Midbrain (tissue), 1 donor: ENCODE measurements at places on chromosomes 1 and 21.

DNA sequence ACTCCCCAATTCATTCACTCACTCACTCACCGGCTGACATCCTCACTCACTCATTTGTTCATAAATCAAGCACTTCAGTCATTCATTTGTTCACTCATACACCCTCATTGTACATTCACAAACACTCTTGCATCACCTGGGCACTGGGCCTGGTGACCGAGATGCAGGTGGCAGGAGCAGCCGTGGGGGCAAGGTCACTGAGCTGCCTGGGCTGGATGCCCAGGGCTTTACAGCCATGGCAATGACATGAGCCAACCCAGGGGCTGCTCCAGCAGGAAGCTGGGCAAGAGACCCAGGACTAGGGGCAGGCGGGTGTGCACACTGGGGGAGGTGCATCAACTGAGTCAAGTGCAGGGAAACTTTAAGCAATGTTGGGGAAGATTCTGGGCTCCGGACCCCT is 113.6 kb upstream of the IGSF21 start:
- no peak for DNase-seq

DNA sequence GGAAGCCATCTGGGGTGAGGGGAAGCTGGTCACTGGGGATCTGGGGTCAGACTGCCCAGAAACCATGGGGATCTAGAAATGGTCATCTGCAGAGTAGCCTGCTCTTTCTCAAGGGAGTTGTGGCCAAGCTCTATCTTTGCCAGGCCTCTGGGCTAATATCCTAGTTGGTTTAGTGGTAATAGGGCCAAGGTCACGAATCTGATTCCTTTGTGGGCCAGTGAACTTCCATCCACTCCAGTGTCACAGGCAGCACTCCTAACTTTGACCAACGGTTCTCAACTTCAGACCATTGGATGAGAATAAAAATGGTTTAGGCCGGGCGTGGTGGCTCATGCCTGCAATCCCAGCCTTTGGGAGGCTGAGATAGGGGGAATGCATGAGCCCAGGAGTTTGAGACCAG is 28.1 kb upstream of the PPP2R5A start:
- DNase-seq: no peak

GRCh38 chr21:21714426-21714825 is 716.2 kb downstream of the NCAM2 start:
- no peak for DNase-seq

GRCh38 chr21:38351176-38351959 is 94.6 kb downstream of the KCNJ15 start:
- no peak for DNase-seq

- no peak for DNase-seq
Observed at GRCh38 chr1:159915571-159916241, 9.6 kb downstream of the TAGLN2 start.

- no peak for DNase-seq
Observed at GRCh38 chr1:159900086-159900680, at the start of gene CFAP45. CFAP45 (minus strand) TSS chr1:159900165; CDS start chr1:159900098, 67 bp downstream.

GRCh38 chr1:86499987-86500593 is 31.4 kb downstream of the CLCA1 start:
- peak; percentile 12 for DNase-seq

DNA sequence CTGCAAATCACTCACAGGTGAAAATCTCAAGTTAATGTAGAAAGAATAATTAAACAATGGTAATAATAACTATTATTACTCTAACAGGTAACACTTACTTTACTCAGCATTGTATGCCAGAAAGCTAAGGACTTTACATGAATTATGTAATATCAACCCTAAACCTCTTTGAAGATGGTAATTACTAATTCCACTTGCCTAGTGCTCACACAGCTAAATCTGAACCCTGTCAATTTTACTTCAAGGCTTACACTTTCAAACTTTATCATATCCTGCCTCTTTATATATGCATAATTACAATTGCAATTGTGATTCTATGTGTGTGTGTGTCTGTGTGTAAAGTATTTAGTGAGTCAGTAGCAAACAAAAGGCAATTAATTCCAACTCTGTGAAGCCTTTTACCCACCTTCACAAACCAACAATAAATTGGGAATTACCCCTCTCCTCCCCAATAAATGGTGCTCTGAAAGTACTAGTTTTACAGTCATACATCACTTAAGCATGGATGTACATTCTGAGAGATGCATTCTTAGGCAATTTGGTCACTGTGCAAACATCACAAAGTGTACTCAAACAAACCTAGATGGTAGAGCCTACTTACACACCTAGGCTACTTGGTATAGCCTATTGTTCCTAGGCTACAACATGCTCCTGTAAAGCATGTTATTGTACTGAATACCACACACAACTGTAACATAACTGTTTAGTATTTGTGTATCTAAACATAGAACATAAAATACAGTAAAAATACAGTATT is 5.9 kb downstream of the ZNF644 start:
- DNase-seq: no peak

- no peak for DNase-seq
Observed at GRCh38 chr1:17183388-17184160, 21.4 kb upstream of the PADI1 start.

- no peak for DNase-seq
Observed at GRCh38 chr1:97636941-97637340, 283.9 kb downstream of the DPYD start.

- DNase-seq: no peak
Observed at GRCh38 chr1:26263212-26263611, 16.7 kb upstream of the SH3BGRL3 start.

GRCh38 chr1:67465375-67465774 is 35.2 kb upstream of the SERBP1 start:
- no peak for DNase-seq

GRCh38 chr1:56321150-56321490 is 258.2 kb downstream of the PLPP3 start:
- no peak for DNase-seq

DNA sequence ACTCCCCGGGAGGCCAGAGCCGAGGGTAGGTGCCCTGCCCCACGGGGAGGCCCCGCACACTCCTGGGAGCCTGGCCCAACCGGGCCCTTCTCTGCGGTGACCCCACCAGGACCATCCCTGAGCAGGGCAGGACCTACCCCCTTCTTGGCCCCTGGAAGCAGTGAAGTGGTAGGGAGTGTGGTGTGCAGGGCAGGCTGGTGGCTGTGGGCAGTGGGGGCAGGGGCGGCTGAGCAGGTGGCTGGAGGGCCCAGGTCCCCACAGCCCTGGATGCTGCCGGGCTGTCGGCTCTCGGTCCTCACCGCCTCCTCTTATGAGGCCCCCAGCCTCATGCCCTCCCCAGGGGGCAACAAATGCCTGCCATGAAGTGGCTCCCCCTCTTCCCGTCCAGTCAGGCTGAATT is 19.5 kb downstream of the PLCH2 start:
- DNase-seq: no peak

DNA sequence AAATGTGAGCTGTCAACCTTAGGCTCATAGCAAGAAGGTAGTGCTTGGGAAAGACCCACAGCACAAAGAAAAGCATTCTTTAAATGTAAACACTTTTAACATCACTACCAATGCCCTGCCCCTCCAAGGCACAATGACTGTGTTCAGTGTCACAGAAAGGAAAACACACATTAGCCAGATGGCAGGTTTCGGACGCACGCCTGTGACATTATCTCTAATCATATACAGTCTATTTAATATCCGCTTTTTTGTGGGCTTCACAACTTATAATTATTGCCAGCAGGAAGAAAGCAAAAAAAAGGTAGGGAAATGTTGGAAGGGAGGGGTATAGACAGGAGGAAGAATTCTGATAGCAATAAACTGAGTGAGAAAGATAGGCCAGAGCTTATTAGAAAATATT is 112.4 kb upstream of the BEND5 start:
- DNase-seq: no peak

- no peak for DNase-seq
Observed at GRCh38 chr1:167924102-167924501, 10.2 kb upstream of the ADCY10 start.

DNA sequence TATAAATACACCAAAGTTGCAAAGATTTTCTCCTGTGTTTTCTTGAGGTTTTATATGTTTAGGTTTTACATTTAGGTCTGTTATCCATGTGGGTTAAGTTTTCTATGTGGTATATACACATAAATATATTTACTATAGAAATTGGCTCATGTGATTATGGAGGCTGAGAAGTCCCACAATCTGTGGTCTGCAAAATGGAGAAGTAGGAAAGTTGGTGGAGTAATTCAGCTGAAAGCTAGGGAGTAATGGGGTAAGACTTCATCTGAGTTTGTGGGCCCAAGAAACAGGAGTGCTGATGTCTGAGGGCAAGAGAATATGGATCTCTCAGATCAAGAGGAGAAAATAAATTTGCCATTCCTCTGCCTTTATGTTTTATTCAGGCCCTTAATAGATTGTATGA is 146.0 kb downstream of the GPATCH2 start:
- no peak for DNase-seq

GRCh38 chr1:97745912-97746311 is 174.9 kb downstream of the DPYD start:
- DNase-seq: no peak

DNA sequence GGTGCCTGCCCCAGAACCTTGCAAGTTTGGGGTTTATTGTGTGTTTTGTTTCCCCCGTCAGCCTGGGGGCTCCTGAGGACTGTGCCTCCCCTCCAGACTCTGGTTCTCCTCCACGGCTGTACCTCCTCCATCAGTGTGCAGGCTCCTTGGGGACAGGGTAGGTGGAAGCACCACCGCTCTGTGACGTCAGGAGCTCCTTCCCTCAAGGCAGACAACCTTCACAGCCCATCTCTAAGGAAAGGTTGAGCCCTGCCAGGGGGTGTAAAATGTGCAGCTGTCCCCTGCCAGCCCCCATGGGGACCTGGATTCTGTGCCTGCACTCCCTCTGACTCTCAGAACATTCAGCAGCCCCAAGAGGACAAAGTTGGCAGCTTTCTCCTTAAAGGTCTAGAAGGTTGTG is 465 bp upstream of the HSPB7 start:
- no peak for DNase-seq

GRCh38 chr1:70899735-70900134 is 147.9 kb downstream of the PTGER3 start:
- DNase-seq: no peak

DNA sequence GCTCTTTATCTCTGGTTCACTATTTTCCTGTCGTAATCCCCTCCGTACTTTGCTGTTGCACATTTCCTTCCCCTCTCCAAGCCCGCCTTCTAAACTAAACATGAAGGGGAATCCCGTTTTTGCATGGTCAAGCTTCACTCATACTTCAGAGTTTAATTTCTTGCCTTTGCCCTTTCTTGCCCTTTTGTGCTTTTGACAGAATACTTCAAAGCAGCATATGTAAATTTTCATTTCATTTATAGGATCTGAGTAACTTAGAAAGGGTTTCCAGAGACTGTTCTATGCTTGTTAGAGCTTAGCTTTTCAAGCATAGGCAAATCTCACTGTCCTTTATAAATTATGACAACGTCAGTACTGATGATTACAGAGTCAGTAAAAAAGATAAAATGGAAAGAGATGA is 27.7 kb downstream of the SPATA45 start:
- no peak for DNase-seq

- no peak for DNase-seq
Observed at GRCh38 chr21:42195378-42196031, 23.4 kb upstream of the ABCG1 start.

DNA sequence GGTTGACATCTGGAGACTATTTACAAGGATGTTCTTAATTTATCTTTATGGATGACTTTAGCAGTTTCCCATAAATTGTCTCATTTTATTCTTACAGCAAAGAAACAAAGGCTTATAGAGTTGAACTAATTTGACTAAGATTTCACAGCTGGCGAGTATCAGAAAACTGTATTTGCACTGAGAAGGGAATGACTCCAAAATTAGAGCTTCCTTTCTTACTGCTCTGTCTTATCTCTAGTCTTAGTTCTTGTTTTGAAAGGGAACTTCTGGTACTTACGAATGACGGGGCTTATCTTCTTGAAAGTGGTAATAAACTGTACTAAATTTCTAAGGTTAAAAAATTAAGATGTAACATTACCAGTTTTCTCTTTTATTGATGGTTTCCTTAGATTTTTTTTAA is 13.6 kb downstream of the CNST start:
- no peak for DNase-seq

DNA sequence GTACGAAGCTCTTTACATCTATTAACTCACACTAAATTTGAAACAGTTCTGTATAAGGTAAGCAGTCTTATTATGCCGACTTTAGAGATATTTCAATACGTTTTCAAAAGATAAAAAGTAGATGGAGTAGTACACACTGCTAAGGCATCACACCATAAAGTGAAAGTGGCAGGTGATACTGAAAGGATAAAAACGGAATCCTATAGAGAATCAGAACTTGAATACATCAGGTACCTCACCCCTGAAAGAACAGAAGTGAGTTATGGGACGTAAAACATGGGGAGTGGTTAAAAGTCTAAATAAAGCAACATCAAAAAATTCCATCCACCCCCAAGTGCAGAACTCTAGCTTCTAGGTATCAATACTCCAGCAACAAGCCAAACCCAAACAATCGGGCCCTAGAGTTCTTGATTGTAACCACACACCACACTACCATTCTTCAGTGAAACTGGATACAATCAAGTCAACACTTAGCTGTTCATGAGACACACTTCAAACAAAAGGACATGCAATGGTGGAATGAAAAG is 142.6 kb downstream of the SMYD3 start:
- no peak for DNase-seq

- no peak for DNase-seq
Observed at GRCh38 chr1:64624808-64625207, 120.1 kb upstream of the RAVER2 start.

DNA sequence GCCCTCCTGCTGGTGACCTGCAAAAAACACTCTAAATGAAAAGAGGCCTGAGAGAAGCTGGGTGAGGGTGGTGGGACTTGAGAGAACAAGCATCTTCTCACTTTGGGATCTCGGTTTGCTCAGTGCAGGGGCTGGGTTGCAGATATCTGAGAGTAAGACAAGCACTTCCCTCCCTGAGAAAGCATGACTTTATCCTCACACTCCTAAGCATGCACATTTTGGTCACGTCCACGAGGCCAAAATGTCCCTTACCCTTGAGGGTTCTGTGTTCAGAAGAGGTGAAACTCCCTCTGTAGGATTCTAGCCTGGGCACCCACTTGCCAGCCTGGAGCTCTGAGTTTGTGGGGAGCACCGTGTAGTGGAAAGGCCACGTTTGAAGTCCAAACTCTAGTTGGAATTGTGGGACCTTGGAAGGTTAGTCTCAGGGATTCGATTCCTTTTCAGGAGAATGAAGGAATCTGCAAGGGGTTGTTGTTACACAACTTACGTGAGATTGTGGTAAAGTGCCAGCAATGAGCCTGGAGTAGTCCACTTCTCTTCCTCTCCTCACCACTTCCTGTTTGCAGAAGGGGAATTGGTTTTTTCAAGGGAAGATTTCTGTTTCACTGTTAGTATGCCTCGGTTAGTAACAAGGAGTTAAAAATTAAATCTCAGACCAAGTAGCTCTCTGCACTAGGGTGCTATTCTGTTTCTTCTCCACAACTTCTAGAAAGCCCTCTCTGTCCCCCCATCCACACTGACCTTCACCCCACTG is 3.0 kb downstream of the FCAMR start:
- DNase-seq: peak; percentile 12
